SK-N-DZ (cell line): ENCODE measurements at places on chromosomes 6 and 20.

DNA sequence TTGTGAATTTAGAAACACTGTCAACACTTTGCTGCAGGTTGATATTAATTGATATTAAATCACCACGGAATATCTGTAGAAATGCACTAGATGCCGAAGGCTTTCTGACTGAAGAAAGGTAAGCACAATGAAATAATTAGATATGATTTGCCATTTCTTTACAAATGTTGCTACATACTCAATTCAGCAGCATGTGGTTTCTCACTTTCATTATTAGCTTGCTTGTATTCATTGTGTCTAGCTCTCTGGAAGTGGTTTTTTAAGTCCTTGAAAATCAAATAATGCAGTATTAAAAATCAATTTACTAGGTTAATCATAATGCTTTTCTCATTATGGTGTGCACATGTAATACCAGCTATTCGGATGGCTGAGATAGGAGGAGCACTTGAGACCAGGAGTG, 231.3 kb upstream of the MARCKS start:
- no peak for DNase-seq

DNA sequence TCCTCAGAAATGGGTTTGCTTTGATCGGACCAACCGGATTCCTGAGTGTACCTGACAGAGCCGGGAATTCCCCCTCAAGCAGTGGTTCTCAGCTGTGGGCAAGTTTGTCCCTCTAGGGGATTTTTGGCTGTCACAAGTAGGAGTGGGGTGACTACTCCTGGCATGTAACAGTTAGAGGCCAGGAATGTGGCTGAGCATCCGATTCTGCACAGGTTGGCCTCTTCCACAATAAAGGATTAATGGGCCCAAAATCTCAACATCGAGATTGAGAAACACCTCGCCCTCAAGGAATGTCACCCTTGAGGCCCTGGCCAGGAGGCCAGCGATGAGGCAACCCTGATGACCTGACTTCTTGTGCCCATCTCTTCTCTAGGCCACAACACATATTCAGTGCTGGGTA, 7.9 kb downstream of the AGPAT4 start:
- DNase-seq, result no peak

- DNase-seq, result no peak
Measured at GRCh38 chr6:2732503-2733089, 18.1 kb downstream of the MYLK4 start.

DNA sequence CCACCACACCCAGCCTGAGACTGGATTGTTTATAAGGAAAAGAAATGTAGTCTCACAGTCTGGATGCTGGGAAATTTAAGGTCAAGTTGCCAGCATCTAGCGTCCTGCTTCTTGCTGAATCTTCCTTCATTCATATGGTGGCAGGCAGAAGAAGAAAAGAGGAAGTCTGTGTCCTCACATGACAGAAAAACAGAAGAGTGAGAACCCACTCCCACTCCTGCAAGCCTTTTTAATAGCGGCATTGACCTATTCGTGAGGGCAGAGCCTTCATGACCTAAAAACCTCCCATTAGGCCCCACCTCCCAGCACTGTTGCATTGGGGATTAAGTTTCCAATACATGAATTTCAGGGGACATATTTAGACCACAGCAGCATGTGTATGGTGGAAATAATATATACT, 160.8 kb upstream of the BMP2 start:
- DNase-seq, result no peak

GRCh38 chr20:62927128-62927705, 912 bp upstream of the DIDO1 start:
- DNase-seq, result no peak

- no peak for DNase-seq
Measured at GRCh38 chr6:21354805-21355238, 238.7 kb upstream of the SOX4 start.

DNA sequence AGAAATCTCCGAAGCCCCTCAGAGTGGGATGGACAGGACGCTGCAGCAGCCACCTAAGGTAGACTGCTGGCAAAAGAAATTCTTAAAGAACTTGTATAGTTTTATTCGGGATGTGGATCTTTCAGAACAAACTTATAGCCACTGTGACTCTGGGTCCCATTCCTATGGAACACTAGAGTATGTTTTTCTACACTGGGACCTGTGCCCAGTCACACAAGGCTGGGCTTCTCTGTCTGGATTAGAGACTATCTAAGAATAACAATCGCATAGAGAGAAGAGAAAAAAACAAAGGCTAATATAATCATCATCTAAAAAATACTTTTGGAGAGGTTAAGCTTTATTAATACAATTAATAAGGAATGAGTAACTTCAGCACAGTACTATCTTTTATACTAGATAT, 28.9 kb downstream of the RMND1 start:
- no peak for DNase-seq

GRCh38 chr6:73058736-73059135, 166.6 kb downstream of the KHDC1L start:
- DNase-seq, result no peak

DNA sequence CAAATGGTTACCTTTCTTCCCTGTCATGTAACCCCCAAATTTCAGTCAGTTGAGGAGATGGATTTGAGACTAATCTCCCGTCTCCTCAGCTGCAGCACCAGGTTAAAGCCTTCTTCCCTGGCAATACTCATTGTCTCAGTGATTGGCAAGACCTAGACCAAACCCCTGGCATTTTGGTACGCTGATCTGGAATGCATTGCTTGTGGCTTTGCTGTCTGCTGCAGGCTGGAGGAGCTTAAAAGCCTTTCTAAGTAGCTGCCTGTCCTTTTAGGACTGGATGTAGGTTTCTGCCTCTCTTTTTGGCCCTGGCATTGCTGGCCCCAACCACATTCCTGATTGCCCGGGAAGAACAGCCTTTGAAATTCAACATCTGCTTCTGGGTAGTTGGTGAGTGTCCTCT, 729.6 kb upstream of the GJE1 start:
- DNase-seq, result no peak

DNA sequence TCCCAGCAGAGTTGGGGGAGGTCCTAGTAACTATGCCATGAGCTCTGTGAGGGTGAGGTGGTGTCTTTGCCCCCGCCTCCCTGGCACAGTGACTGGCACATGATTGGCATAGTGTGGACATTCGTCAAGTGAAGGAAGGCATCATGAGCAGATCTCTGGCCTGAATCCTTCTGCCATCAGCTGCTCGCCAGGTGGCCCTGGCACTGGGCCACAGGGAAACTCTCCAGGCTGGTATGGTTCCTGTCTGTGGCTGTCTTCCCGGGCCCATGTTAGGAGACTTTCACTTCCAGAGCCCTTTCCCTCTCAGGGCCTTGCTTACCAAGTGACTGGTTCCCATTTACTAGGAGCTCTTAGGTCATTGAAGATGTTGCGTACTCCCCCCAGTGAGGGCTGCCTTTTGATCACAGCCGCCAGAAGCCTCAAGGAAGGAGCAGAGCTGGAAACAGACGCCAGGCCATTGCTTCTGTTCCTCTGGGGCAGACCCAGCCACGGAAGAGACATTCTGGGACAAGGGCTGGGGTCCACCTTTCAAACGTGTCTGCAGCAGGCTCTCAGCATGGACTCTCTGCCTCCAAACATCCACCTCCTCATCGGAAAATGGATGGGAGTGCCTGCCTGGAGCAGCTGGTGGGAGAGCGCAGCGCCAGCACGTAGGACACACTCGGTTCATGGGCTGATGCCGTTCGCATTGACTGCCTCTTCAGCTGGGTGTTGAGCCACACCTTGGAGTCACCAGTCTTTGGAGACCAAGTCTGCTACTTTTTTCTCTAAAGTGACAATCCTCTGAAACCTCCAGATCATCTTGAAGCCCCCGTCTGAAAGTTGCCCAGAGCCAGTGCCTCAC, 67.2 kb downstream of the PTPN1 start:
- DNase-seq, result no peak

- peak; percentile 99 for DNase-seq
Measured at GRCh38 chr6:115539531-115539930, 521.2 kb downstream of the FRK start.

- no peak for DNase-seq
Measured at GRCh38 chr20:47642118-47642517, 140.4 kb downstream of the NCOA3 start.

DNA sequence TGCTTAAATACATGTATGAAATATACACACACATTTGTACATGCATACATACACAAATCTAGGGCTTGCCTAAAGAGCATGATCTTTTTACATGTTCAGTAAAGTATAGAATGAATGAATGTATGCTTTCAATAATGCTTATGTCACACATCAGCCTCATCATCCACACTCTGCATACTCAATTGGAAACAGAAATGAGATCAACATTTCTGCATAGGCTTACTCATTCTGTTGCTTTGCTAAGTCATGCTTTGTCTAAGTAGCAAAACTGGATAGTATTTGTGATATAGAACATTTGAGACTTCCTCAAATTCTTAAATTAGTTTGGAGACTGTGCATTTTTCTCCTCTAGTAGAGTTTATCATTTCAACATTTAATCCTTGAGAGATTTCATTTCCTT, 343.3 kb downstream of the ADGRB3 start:
- no peak for DNase-seq

GRCh38 chr6:109766167-109766566, 75.1 kb downstream of the FIG4 start:
- DNase-seq, result no peak

DNA sequence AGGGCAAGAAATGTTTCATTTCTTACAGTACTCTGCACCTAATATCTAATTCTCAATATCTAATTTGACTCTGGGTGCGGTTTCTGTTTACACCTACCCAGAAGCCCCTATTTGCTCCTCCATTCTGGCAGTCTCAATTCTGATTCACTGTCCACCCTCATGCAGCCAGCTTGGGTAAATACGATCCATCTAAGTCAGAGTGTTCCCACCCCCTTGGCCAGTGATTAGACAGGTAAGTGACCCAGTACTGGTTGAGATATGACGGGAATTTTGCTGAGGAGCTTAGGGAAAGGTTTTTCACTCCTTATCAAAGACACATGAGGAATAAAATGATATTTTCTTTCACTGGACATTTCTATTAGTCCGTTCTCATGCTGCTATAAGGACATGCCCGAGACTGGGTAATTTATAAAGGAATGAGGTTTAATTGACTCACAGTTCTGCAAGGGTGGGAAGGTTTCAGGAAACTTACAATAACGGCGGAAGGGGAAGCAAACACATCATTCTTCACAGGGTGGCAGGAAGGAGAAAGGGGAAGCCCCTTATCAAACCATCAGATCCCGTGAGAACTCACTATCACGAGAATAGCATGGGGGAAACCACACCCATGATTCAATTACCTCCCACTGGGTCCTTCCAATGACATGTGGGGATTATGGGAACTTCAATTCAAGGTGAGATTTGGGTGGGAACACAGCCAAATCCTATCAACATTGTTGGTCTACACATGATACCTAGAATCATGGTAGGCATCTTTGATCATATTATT, 29.4 kb downstream of the GLO1 start:
- DNase-seq, result no peak

GRCh38 chr6:56255349-56255748, 8.0 kb upstream of the COL21A1 start:
- DNase-seq, result peak; percentile 42

DNA sequence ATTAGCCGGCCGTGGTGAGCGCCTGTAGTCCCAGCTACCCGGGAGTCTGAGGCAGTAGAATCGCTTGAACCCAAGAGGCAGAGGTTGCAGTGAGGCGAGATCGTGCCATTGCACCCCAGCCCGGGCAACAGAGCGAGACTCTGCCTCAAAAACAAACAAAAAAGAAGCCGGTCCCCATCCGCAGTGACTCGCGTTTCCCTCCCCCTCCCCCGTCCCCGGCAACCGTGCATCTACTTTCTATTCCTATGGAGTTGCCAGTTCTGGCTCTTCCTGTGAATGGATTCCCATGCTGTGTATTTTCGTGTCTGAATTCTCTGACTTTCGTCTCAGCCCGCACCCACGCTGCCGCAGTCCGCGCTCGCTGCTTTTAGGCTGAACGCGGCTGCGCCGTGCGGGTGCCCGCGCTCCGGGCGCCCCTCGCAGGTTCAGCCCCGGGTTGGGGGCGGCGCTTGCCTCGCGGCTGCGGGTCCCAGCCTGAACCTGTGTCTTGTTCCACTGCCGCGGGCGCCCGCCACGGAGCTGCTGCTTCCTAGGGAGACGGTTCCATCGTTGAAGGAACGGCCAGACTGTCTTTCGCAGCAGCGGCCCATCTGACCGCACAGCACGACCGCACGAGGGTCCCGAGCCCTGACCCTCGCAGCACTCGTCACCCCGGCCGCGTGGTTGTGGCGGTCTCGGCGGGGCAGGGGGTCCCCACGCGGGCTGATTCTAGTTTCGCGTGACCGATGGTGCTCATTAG, 1.1 kb upstream of the MRGBP start:
- peak; percentile 89 for DNase-seq

- no peak for DNase-seq
Measured at GRCh38 chr6:139713900-139714506, 339.6 kb upstream of the CITED2 start.

GRCh38 chr20:12074111-12074655, 156.5 kb downstream of the BTBD3 start:
- no peak for DNase-seq

- no peak for DNase-seq
Measured at GRCh38 chr6:169273511-169273910, 19.9 kb upstream of the THBS2 start.

DNA sequence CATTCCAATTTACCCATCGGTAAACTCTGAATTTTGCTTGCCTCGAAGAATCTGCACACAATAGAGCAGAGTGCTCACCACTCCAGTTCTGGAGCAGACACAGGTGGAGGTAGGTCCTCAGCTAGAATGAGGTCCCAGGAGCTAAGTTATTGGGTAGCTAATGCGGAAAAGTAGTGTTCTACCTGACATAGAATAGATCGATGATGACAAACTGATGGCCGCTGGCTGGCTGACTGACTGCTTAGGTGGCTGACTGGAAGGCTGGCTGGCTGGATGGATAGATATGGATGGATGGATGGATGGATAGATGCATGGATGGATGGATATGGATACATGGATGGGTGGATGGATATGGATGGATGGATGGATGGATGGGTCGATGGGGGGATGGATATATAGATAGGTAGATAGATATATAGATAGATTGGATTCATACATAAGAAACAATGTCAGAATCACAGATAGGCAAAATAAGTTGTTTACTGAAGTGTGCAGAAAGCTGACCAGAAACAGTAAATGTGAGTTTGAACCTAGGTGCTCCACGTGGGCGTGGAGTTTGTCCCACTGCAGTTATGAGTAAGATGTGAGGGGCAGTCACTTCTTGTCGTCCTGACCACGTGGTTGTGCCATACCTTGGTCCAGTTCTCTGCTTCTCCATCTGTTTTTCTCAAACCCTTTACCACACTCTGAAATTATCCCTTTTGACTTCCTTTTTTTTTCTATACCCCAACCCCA, 62.1 kb downstream of the TBXT start:
- DNase-seq, result no peak

DNA sequence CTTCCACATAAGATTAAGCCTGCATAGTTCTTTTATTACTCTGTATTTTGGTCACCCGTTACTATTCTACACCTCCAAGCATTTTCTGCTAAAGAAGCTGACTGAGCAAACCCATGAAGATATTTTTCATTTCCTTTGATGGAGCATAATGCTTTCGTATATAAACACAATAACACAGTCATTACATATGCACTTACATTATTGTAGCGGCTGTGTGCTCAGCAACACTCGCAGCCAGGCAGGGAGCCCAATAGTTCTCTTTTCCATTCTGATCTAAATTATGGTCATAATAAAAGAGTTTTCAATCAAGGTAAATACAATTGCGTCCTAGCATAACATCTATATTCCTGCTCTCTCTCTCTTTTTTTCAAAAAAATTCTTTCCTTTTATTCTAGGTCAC, 69.6 kb upstream of the TFB1M start:
- no peak for DNase-seq

- DNase-seq, result no peak
Measured at GRCh38 chr6:129695373-129696027, 14.5 kb downstream of the ARHGAP18 start.

- DNase-seq, result no peak
Measured at GRCh38 chr20:58330687-58331086, 21.2 kb downstream of the RAB22A start.

- DNase-seq, result no peak
Measured at GRCh38 chr6:81750200-81750599, 2.3 kb downstream of the TENT5A start.
